ENCODE measurements at places on chromosomes 1 and 21.

DNA sequence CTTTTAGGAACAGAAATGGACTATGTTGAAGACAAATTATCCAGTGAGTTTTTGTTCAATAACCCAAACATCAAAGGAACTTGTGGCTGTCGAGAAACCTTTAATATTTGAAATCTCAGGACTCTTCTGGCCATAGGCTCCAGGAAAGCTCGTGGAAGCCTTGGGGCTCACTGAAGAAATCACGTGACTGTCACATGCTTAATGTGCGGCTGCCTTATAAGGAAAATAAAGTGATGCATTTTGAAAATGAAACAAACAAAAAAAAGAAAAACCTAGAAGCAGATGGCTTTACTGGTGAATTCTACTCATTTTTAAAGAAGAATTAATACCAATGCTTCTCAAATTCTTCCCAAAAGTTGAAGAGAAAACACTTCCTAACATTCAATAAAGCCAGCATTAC lies 228.4 kb upstream of the RAB4A start:
- no peak for DNase-seq

- DNase-seq: no peak
Observed at GRCh38 chr1:15023205-15023604, 130.3 kb upstream of the TMEM51 start.

GRCh38 chr1:61851849-61852669 lies 109.8 kb downstream of the PATJ start:
- DNase-seq: peak; percentile 63

- DNase-seq: no peak
Observed at GRCh38 chr1:184166485-184166884, 115.0 kb downstream of the TSEN15 start.

DNA sequence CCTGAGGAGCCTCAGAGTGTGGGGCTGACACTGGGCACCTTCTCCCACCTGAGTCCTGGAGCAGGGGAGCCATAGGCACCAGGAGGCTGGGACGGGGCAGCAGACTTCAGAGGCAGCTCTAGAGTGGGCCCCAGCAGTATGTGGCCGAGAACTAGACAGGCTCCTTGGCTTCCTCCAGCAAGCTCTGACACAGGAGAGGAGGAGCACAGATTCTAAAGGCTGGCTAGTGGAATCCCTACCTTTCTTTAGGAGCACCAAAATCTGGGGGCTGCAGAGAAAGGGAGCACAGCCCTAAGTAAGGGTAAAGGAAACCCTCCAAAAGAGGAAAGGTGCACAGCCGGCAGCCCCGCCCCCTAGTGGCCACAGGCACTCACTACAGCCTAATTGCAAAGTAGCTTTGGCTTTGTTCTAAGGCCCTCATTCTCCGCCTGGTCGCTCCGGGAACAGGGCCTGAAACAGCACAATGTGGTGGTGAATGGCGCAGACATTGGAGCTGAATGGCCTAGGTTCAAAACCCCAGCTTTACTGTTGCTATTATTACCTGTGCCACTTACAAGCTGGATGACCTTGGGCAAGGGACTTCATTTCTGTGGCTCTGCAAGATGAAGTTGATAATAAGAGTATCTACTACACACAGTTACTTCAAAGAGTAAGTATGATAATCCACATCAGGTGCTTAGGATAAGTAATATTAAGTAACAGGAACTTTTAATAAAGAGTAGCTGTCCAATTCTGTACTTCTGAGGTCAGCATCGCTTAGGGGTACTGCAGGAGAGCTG lies 8.8 kb upstream of the GUCA2A start:
- DNase-seq: peak; percentile 43

DNA sequence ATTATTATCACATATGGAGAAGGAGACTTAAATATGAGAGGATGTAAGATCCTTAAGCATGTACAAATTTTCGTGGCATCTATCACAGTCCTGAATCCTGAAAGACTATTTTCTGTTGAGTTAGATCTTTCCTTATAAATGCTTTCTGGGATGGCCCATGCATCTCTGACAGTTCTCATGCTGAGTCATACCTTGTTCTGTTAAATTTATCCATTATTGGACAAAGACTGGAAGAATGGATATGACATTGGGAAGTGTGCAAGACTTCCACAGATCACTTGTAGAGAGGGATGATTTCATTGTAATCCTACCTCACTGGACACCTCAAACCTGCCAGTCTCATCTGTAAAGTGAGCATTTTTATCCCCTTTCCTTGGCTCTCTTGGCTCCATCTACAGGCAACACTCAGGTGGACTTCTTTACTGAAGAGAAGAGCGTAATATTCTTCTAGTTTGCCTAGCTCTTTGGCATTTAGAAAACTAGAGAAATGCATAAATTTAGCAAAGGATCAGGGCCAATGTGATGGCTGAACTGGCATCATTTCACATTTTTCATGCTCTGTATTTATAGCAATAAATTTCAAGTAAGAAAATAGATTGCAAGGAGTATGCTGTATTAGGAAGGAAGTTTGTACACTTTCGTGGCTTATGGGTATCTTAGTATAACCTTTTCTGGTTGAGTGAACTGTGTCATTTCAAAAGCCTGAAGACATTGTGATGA lies 128.2 kb downstream of the NFIA start:
- DNase-seq: no peak

DNA sequence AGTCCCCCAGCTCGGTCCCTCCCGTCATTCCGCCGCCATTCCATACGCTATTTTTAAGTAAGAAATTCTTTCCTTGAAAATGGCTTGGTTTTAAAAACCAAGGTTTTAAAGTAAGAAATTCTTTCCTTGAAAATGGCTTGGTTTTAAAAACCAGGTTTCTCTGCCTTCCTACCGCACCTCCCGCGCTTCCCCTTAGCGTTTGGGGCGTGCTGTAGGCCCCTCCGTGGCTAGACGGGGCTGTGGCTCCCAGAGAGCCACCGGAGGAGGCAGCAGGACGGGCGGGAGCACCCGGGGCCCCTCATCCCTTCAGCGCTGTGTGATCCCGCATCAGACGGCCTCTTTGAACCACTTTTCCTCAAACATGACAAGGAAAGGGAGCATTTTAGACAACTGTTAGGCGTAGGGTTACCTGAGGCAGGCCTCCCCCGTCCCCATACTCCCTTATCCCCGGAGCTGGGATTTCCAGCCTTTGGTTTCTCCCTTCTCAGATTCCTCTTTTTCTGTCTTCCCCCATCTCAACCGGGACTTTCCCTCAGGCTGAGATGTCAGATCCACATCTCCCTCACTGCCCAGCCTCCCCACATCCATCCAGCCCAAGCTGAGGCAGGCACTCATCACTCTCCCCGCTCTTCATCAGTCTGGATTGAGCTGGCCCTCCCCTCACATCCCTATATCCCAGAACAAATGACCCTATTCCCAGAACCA lies 541 bp upstream of the CD58 start:
- no peak for DNase-seq

DNA sequence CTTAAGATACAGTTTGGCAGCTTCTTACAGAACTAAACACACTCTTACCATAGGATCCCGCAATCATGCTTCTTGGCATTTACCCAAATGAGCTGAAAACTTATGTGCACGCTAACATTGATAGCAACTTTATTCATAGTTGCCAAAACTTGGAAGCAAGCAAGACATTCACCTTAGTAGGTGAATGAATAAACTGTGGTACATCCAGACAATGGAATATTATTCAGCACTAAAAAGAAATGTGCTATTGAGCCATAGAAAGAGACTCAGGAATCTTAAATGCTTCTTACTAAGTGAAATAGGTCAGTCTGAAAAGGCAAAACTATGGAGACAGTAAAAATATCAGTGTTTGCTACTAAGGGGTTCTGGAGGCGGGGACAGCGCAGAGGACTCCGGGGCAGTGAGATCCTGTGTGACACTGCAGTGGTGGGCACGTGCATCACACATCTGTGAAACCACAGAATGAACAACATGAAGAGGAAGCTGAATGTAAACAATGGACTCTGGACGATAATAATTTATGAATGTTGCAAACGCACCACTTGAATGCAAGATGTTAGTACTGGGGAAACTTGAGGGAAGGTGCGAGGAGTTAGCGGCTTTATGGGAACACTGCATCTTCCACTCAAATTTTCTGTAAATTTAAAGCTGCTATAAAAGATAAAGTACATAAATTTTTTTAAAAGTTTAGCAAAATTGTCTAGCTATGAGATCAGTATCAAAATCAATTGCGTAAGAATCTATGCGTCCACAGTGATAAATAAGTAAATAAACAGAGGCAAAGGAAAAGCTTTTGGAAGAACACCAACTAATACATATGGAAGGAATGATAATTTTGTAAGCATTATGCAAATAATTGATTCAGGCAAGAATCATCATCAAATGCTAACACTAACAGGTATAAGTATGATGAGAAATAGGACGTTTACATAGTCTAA lies 15.4 kb upstream of the SPATC1L start:
- no peak for DNase-seq

- DNase-seq: no peak
Observed at GRCh38 chr1:243428617-243429342, 172.9 kb downstream of the SDCCAG8 start.

GRCh38 chr1:7404046-7404742 lies 366.9 kb upstream of the VAMP3 start:
- no peak for DNase-seq

DNA sequence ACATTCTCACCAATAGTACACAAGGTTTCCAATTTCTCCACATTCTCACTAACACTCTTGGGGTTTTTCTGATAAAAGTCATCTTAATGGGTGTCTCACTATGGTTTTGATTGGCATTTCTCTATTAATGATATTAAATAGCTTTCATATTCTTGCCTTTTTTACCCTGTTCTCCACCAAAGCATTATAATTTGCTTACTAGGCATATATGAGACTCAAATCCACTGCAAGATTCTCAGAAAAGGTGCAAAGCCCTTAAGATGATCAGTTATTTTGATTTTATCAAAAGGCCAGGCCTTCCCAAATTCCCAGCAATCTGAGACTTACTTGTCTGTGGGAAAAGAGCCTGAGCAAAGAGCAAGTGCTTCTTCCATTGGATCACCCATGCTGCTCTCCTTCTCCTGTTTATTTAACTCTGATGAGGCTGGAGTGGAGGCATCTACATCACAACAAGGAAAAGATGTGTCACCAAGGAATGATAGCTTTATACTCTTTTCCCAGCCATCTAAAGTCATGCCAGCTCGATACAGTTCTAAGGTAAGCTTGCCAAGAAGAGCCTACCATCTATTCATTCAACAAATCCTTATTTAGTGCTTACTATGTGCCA lies 24.6 kb downstream of the CLSPN start:
- DNase-seq: no peak

GRCh38 chr1:170668209-170669106 lies 4.5 kb downstream of the PRRX1 start:
- DNase-seq: peak; percentile 73

GRCh38 chr1:43867976-43868740 lies 65.4 kb upstream of the ARTN start:
- peak; percentile 51 for DNase-seq

GRCh38 chr1:2375246-2375922 lies 16.0 kb downstream of the MORN1 start:
- no peak for DNase-seq

- no peak for DNase-seq
Observed at GRCh38 chr1:20166051-20166450, 19.8 kb upstream of the UBXN10 start.

DNA sequence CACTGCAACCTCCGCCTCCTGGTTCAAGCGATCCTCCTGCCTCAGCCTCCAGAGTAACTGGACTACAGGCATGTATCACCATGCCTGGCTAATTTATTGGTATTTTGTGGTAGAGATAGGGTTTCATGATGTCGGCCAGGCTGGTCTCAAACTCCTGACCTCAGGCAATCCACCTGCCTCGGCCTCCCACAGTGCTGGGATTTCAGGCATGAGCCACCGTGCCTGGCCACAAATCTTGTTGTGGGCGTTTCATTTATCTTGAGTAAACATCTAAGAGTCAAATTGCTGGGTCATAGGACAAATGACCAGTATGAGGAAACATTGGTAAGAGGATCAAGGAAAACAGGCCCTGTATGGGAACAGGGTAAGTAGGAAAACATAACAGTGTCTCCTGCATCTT lies 17.9 kb downstream of the TMEM200B start:
- no peak for DNase-seq

GRCh38 chr1:213103377-213104306 lies 52.6 kb downstream of the RPS6KC1 start:
- DNase-seq: no peak

GRCh38 chr1:117268535-117269455 lies 58.1 kb upstream of the VTCN1 start:
- DNase-seq: no peak

- DNase-seq: peak; percentile 63
Observed at GRCh38 chr21:37799211-37800056, 116.8 kb downstream of the KCNJ6 start.

- no peak for DNase-seq
Observed at GRCh38 chr21:45103971-45104520, 29.7 kb downstream of the ADARB1 start.

GRCh38 chr1:7970246-7970645 lies 8.7 kb downstream of the PARK7 start:
- no peak for DNase-seq

- DNase-seq: no peak
Observed at GRCh38 chr1:16615253-16616252, 2.2 kb upstream of the NBPF1 start.

DNA sequence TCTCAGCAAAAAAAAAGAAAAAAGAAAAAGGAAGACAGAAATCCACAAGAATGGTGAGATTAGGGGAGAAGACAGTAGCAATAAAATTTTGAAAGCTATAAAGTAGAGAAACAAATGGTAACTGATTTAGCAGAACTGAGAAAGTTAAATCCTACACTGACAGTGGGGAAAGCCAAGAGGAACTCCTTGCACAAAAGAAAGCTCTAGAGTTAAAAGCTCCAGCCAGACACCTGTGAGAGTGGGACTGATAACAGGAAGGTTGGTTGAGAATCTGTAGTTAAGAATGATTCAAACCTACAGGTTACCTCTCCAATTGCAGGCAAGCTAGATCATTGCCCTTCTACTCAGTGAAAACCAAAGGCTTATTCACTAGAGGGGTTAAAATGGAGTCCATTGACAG lies 23.6 kb downstream of the FBXO28 start:
- no peak for DNase-seq

DNA sequence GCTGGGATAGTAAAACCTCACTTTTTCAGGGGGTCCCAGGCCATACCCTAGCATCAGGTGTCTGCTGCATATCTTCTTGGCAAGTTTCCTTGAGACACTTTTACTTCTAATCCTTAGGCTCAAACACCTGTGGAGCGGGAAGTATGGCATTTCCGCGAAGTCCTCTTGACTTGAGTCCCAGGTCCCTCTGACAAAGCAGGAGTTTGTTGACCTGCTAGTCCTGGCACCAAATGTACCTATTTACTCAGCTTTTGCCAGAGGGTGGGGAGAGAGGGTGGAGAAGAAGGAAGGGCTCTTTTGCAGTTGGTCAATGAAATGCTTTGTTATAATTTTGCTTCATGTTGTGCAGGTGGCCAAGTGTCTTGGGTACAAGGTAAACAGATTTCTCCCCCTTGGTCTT lies 59.7 kb downstream of the CLIC6 start:
- no peak for DNase-seq

DNA sequence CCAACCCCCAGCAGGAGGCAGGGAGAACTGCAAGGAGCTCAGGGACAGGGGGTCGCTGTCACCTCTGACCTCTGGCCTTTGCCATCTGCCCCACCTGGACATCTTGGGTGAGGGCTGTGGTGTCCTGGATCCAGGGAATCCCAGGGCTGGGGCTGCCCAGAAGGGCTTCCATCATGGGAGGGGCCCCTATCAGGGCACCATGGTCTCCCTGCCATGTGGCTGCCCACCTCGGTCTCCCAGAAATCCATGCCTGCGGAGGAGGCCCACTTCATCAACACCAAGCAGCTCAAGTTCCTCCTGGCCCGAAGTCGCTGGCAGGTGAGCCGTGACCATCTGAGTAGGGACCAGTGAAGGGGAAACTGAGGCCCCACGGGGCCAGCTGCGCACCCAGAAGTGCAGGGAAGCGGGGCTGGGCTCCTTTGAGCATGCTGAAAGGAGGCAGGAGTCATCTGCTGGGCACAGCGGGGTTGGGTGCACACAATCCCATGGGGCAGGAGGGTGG lies 36.1 kb downstream of the TRIM11 start:
- no peak for DNase-seq
